ENCODE measurements at places on chromosomes 7 and 10.
A peak's percentile ranks its signal among the peaks of the same experiment; 100 is the strongest.

GRCh38 chr7:157621131-157621681, 284.4 kb downstream of the DNAJB6 start:
- no peak for DNase-seq

DNA sequence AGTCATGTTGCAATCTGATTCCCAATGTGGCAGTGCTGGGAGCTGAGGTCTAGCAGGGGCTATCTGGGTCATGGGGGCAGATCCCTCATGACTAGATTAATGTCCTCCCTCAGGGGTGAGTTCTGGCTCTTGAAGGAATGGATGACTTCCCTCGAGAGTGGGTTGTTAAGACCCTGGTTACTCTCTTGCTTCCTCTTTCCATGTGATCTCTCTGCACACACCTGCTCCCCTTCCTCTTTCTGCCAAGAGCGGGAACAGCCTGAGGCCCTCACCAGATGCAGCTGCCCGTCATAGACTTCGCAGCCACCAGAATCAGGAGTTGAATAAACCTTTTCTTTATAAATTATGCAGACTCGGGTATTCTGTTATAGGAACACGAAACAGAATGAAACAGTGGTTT, 37.8 kb downstream of the SFMBT2 start:
- no peak for DNase-seq

- peak; percentile 74 for DNase-seq
These were observed 43.1 kb downstream of the CREB3L2 start for GRCh38 chr7:137958470-137959431.

GRCh38 chr7:140678816-140679130, 6.0 kb downstream of the ADCK2 start:
- DNase-seq = no peak

DNA sequence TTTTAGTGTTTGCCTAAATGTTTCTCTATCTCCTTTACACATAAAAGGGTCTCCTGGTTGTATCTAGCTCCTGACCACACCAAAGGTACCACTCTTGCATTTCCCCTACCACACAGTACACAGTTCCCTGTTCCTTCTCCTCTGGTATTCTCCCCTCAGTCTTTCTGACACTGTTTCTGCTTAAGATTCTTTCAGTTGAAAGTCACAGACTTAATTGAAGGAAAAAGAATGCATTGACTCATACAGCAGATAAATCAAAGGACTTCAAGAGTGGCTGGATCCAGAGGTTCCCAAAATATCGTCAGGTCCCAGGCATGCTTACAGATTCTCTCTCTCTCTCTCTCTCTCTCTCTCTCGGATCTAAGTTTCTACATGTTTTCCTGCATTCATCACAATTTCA, 185.6 kb upstream of the LRGUK start:
- no peak for DNase-seq

DNA sequence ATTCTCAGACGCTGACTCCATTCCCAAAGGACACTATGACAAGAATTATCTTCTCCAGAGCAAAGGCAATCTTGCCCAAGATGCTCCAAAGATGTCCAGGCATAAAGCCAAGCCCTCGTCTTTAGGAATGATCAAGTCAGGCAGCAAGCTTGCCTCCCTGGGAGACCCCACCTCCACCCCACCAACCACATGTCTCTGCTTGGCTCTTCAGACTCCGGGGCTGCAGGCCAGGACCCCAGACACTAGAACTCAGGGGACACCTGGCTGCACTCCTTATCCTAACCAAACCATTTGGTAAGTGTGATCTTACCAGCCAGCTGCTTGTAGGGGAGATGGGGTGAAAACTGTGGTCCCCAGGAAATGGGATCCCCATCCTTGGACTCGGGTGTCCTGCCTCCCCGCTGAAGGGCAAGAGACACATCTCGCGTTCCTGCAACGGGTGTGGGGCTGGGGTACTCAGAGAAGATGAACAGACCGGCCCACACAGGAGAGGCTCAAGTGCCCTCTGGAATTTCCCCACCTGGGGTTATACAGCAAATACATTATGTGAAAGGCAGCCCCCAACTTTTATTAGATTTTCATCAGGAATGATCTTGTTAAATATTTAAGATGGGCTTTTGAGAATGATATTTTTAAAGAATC, 55.7 kb downstream of the INSIG1 start:
- no peak for DNase-seq

- DNase-seq = no peak
These were observed 51.8 kb upstream of the PPP2R2D start for GRCh38 chr10:131848741-131849590.

DNA sequence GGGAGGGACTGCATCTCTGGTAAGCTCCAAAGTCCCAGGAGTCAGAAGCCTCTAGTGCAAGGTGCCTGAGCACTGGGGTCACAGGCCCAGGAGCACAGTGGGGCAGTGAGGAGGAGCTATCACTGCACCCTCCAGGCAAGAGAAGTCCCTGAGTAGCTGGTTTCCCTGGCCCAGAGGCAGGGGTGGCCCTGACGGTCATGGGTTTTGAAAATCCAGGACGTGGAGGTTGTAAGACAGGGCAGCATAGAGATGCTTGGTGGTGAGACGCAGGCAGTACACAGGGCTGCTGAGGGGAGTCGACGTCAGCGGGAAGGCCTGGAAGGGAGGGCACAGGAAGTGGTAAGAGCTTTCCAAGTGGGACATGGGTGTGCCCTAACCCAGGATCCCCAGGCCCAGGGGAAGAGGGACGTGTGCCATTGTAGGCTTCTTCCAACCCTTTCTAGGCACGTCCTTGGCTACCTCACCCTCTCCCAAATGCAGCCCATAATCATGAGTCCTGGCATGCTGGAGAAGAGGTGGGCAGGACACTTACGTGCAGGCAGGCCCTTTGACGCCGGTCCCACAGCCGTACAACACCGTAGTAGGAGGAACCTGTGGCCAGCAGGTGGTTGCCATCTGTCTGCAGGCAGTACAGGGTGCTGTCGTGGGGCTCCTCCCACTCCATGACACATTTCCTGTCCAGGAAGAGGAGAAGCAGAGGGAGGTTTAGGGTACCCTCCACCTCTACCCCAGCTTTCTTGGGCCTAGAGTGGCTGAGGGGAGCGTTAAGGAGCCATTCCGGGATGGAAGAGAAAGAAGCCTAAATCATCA, 23.2 kb downstream of the DPCD start:
- no peak for DNase-seq

DNA sequence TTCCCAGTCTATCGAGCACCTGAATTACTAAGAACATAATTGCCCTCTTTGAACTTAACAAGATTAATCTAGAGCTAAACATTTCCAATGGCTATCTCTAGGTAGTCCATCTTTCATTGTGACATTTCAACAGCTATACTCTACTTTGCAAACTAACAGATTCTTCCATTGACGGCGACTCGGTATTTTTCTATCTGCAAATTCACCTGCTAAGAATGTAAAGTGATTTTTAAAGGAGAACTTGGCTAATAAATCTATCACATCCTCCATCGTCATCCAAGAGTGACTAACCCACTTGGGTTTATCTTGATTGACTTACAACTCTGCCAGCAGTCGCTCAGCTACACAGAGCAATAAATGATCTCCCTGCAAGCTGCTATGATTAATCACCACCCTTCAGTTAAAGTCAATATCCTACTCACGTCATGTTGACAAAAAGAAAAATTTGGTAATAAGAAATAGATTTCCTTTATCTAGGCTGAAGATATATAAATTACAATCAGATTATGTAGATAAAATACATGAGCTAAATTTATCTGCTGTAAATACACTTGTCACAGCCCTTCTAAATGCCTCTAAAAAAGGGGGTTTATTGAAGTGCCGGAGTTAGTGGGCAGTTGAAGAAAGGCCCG, 99.5 kb downstream of the SFMBT2 start:
- no peak for DNase-seq

DNA sequence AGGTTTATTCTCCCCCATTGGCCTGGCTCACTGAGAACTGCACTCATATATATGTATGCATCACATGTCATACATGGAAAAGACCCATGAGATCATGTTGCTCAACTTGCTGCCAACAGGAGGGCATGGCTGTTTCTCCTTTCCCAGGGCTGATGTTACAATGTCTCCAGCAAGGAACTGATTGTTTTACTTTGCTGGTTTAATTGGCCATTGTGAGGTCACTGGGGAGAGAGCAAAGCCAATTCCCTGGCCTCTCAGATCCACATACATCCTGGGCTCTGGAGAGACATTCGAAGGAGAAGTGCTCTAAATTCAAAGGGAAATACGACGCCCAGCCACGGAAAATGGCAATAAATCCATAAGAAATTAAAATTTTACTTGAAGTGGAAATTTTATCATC, 287.8 kb downstream of the WDR11 start:
- DNase-seq = no peak

- DNase-seq = no peak
These were observed 210.7 kb downstream of the MAD1L1 start for GRCh38 chr7:2022021-2022409.

- DNase-seq = no peak
These were observed 33.5 kb downstream of the EEPD1 start for GRCh38 chr7:36186359-36187121.

- DNase-seq = no peak
These were observed 91.2 kb downstream of the SPAG6 start for GRCh38 chr10:22436526-22436892.

DNA sequence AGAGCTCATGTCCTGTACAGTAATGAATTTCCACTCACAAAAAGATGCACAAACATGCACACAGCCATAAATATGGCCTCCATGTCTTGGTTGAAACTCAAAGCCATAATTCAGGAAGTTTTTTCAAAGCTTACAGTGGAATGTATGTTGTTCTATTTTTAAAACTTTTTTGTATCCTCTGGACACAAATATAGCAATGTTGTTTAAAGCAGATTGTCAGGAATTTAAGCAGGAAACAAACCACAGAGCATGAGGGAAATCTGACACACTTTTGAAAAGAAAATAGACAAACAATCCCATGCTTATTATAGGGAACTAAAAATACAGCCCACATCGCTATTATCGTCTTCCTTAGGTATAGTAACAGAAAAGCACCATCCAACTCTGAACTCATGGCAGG, 21.5 kb downstream of the LRRN3 start:
- no peak for DNase-seq

- no peak for DNase-seq
These were observed 319.0 kb downstream of the DGKB start for GRCh38 chr7:14583518-14583917.

DNA sequence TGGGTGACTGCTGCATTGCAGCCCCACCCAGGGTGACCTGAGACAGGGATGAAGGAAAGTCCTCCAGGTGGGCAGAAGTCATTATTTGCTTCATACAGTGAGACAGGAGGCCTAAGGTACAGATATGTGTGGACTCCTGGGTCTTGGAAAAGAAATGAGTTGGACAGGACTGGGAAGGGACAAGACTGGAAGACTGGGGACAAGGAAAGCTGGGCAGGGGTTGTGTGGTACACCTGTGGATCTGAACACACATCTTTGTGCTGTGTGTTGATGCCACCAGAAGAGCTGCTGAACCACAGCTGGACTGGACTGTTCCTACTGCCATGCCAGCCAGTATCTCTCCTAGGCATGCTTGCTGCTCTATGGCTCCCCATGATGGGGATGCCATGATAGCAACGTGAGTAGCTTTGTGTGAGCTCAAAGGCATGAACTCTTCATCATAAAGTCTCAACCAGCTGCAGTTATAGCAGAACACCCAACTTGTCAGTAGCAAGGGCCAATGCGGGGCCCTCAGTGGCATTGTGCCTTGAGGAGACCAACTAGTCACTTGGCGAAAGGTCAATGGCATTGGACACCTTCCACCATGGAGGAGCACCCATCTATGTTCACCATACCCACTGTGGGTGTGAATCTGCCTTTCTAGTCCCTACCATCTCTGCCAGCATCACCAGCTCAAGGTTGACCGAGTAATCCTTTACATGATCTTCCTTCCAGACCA, 76.0 kb upstream of the GRB10 start:
- DNase-seq = no peak

DNA sequence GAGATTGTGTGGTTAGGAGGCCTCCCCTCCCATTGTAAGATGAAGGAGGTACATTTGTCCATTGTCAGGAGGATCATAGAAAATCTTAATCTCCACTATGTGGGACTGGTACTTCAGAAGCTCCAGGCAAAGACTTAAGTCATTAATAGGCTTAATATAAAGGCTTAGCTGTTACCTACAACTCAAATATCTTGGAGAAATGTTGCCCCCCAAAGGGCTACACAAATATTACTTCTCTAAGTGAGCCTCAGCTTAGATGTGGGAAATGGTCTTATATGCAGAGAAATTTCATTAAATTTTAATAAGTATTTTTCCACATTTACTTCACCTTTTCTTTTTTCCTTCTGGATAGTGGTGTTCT, 27.2 kb downstream of the TAS2R41 start:
- peak; percentile 26 for DNase-seq

GRCh38 chr7:15720849-15721471, 34.5 kb upstream of the MEOX2 start:
- DNase-seq = peak; percentile 52

DNA sequence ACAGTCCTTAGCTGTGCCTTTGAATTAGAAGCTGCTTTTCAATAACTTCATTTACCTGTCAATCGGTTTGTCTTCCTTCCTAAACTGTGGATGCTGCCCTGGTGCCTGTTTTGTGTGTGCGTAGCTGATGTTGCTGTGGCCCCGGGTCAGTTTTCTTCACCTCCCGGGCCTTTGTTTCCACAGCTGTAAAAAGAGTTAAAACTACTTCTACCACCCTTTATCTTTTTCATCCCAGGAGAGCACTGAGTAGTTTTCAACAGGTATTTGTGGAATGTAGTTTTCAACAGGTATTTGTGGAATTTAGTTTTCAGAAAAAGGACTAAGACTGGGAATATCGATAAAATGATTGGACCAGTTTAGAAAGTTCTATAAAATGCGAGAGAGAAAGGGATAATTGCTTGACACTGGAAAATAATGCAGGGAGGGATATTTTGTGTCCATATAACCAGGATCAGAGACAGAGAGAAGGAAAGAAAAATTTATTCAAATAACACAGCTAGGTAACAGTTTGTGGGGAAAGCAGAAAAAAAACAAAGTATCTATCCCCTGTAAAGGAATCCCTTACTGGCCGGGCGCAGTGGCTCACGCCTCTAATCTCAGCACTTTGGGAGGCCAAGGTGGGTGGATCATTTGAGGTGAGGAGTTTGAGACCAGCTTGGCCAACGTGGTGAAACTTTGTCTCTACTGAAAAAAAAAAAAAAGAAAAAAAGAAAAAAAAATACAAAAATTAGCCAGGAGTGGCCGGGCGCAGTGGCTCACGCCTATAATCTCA, 15.9 kb upstream of the IGF2BP3 start:
- no peak for DNase-seq

DNA sequence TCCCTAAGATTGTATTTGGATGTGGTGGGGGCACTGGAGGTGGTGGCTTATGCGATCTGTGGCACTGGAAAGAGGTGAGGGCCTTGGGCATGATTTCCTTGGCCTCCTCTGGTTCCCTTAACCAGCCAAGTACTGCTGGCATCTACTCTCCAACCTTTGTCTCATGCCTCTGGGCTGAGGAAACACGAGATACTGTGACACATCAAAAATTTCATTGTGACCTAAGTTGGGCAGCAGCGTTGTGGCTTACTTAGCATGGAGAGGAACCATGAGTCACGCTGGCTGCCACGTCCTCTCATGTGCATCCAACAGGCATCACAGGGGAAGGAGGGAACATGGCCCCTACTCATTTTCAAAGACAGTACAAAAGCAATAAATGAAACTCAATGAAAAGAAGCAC, 29.7 kb upstream of the GSDME start:
- DNase-seq = peak; percentile 97

GRCh38 chr10:49356944-49357343, 38.9 kb downstream of the DRGX start:
- DNase-seq = no peak

- DNase-seq = peak; percentile 97
These were observed 156.8 kb downstream of the FAM107B start for GRCh38 chr10:14617852-14618251.

All from inflammatory macrophage (primary cell).